Activated naive CD8-positive, alpha-beta T cell treated with anti-CD3 and anti-CD28 coated beads, Interleukin-2, amount 50 U/mL, for 24 hours (primary cell): ENCODE measurements at places on chromosomes 13 and 19.

DNA sequence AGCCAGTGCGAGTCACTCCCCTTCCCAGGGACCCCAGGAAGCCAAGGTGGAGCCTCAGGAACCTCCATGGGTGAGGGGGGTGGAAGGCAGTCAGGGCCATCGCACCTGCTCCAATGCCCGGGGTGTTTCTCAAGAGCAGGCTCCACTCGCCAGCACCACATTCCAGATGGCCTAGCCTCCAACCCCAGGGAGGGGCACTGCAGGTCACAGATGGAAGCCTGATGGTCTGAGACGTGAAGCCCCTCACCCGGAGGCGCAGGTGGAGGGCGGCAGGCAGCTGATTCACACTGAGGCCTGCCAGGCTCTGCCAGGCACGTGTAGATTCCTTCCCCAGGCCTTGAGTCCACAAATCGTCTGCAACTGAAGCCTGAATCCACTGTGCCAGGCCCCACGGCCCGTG lies 23.0 kb upstream of the ISYNA1 start:
- H3K27me3 ChIP-seq = no peaks in the 10 kb centered on the region
- no peak for DNase-seq

- H3K27me3 ChIP-seq = peaks cover 18% of the 10 kb centered on the region
- H3K4me3 ChIP-seq = no peak overlapping the region
- no peaks in the 10 kb centered on the region for H3K36me3 ChIP-seq
- H3K27ac ChIP-seq = no peak overlapping the region
Observed at GRCh38 chr19:8935460-8935859, 74.7 kb downstream of the MUC16 start.

- H3K27ac ChIP-seq = no peak overlapping the region
- H3K36me3 ChIP-seq = no peaks in the 10 kb centered on the region
- no peaks in the 10 kb centered on the region for H3K4me1 ChIP-seq
- H3K4me3 ChIP-seq = no peak overlapping the region
Observed at GRCh38 chr19:23160766-23161165, 43.9 kb downstream of the ZNF730 start.

GRCh38 chr13:52994865-52995264 lies 33.7 kb upstream of the OLFM4 start:
- H3K4me1 ChIP-seq = peaks cover 3% of the 10 kb centered on the region
- no peak for DNase-seq
- no peaks in the 10 kb centered on the region for H3K36me3 ChIP-seq
- H3K4me3 ChIP-seq = no peak overlapping the region
- H3K27me3 ChIP-seq = peaks cover 3% of the 10 kb centered on the region

DNA sequence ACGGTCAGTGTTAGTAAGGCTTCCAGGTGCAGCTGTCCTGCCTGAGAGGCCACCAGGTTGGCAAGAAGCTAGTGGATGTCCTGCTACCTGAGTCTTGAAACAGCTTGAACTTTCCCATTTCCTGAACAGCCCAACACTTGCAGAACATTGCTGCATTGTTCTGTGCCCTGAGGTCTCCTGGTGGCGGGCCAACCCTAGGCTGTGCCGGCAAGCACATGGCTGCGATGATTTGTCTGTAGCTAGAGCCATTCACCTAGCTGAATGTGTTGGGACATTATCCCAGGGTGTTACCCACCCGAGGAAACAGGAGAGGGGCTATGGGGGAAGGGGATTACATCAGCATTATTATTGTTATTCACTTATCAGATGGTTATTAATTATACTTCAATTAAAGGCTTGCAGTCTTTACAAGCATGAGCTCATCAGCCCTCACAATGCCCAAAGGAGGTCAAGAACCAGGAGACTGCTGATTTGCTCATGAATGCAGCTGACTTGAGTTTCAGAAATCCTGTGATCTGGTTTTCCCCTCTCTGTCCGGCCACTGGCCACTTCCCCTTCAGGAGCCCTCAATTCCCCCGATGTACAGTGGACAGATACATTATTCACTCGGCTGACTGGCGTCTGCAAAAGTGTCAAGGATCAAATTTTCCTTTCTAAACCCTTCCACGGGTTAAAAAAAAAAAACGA lies 187.6 kb upstream of the TSC22D1 start:
- H3K36me3 ChIP-seq = no peaks in the 10 kb centered on the region
- H3K27ac ChIP-seq = no peak overlapping the region
- peaks cover 4% of the 10 kb centered on the region for H3K27me3 ChIP-seq

GRCh38 chr13:42078128-42078808 lies 29.8 kb downstream of the DGKH start:
- DNase-seq = no peak
- no peak overlapping the region for H3K4me3 ChIP-seq
- peaks cover 4% of the 10 kb centered on the region for H3K36me3 ChIP-seq

DNA sequence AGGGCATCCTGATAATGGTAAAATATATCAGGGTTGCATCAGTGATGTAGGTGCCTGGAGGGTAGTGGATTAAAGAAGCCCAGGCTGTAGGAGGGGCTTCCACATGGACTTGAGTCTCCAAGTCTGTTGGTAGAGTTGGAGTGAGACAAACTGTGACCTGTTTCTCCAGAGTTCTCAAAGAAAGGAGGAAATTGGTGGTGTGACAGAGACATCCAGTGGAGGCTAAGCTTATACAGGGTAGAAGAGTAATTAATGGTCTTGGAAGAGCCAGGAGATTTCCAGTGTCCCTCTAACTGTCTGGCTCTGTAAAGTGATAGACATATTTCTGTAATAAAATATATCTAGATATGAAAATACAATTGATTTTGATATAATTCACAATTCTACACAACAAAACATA lies 61.1 kb downstream of the GPC5 start:
- no peak overlapping the region for H3K27ac ChIP-seq
- H3K4me3 ChIP-seq = no peak overlapping the region
- H3K36me3 ChIP-seq = no peaks in the 10 kb centered on the region
- no peak for DNase-seq

- peaks cover 3% of the 10 kb centered on the region for H3K36me3 ChIP-seq
- peaks cover 4% of the 10 kb centered on the region for H3K4me1 ChIP-seq
- peaks cover 24% of the 10 kb centered on the region for H3K27me3 ChIP-seq
Observed at GRCh38 chr19:2719920-2720776, 1.0 kb downstream of the DIRAS1 start.

- H3K27ac ChIP-seq = no peak overlapping the region
- H3K36me3 ChIP-seq = no peaks in the 10 kb centered on the region
- no peak for DNase-seq
- no peak overlapping the region for H3K4me3 ChIP-seq
- no peaks in the 10 kb centered on the region for H3K4me1 ChIP-seq
Observed at GRCh38 chr13:42735010-42735409, 46.4 kb upstream of the FAM216B start.

- H3K27ac ChIP-seq = peak overlapping the region; percentile 16
- peak overlapping the region; percentile 92 for H3K4me3 ChIP-seq
- H3K36me3 ChIP-seq = peaks cover 14% of the 10 kb centered on the region
- DNase-seq = no peak
- H3K4me1 ChIP-seq = peaks cover 50% of the 10 kb centered on the region
- H3K27me3 ChIP-seq = no peaks in the 10 kb centered on the region
Observed at GRCh38 chr19:16073988-16074387, 2.3 kb upstream of the TPM4 start.

GRCh38 chr19:40611096-40611495 lies 9.9 kb downstream of the LTBP4 start:
- H3K27ac ChIP-seq = peak overlapping the region; percentile 94
- H3K4me1 ChIP-seq = peaks cover 59% of the 10 kb centered on the region
- H3K4me3 ChIP-seq = peak overlapping the region; percentile 82
- H3K27me3 ChIP-seq = no peaks in the 10 kb centered on the region
- H3K36me3 ChIP-seq = peaks cover 5% of the 10 kb centered on the region
- DNase-seq = no peak

- H3K27me3 ChIP-seq = peaks cover 21% of the 10 kb centered on the region
- DNase-seq = peak; percentile 66
- peak within 1 kb of the TSS; percentile 52 for H3K27ac ChIP-seq
- peaks cover 23% of the 10 kb centered on the region for H3K4me1 ChIP-seq
- H3K4me3 ChIP-seq = peak within 1 kb of the TSS; percentile 60
- H3K36me3 ChIP-seq = peaks cover 18% of the 10 kb centered on the region
Observed at GRCh38 chr19:49690656-49691242, at the start of gene CPT1C. TSS of gene CPT1C (plus strand) at chr19:49691116. CDS start at chr19:49692253, 1,137 bp downstream.

DNA sequence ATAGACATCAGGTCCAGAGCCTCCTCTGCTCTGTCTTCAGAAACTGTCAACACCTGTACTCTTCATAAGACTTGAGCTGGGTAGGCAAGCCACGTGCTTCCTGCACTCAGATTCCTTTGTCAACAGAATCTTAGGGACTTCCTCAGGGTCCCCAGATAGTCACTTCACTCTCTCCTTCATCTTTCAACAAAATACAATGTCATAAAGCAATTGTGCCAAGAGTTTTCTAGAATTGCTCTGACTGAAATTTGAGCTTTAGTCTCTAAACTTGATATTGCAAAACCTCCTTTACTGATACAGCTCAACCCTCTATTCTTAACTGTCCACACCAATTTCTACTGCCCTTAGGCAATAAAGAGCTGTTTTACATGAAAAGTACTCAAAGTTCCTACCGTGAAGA lies 179.9 kb downstream of the IRS2 start:
- H3K4me1 ChIP-seq = no peaks in the 10 kb centered on the region
- H3K27me3 ChIP-seq = no peaks in the 10 kb centered on the region
- no peak overlapping the region for H3K27ac ChIP-seq

DNA sequence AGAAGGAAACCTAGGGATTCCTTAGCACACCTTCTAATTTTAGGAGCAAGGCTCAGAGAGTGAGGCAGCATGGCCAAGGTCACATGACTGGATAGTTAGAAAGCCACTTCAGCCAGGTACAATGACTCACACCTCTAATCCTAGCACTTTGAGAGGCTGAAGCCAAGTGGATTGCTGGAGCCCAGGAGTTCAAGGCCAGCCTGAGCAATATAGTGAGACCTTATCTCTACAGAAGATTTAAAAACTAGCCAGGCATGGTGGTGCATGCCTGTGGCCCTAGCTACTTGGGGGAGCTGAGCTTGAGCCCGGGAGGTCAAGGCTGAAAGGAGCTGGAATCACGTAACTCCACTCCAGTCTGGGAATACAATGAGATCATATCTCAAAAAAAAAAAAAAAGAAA lies 69.2 kb downstream of the TEX26 start:
- H3K27ac ChIP-seq = no peak overlapping the region
- peaks cover 28% of the 10 kb centered on the region for H3K27me3 ChIP-seq
- DNase-seq = no peak
- no peaks in the 10 kb centered on the region for H3K36me3 ChIP-seq
- H3K4me3 ChIP-seq = no peak overlapping the region
- no peaks in the 10 kb centered on the region for H3K4me1 ChIP-seq

- no peak for DNase-seq
- no peaks in the 10 kb centered on the region for H3K36me3 ChIP-seq
- H3K4me3 ChIP-seq = no peak overlapping the region
- no peaks in the 10 kb centered on the region for H3K27me3 ChIP-seq
- H3K27ac ChIP-seq = no peak overlapping the region
Observed at GRCh38 chr19:2527171-2527570, 51.2 kb downstream of the GADD45B start.

DNA sequence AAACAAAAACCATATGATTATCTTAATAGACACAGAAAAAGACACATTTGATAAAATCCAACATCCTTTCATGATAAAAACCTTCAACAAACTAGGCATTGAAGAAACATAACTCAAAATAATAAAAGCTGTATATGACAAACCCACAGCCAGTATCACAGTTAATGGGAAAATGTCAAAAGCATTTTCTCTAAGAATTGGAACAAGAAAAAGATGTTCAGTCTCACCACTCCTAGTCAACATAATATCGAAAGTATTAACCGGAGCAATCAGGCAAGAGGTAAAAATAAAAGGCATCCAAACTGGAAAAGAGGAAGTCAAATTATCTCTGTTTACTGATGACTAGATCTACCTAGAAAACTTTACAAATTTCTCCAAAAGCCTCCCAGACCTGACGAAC lies 684.2 kb upstream of the SPRY2 start:
- no peak for DNase-seq
- H3K27ac ChIP-seq = no peak overlapping the region
- H3K4me1 ChIP-seq = no peaks in the 10 kb centered on the region
- H3K27me3 ChIP-seq = no peaks in the 10 kb centered on the region
- no peak overlapping the region for H3K4me3 ChIP-seq

- no peak for DNase-seq
- peak overlapping the region; percentile 71 for H3K4me3 ChIP-seq
- peaks cover 3% of the 10 kb centered on the region for H3K27me3 ChIP-seq
- H3K36me3 ChIP-seq = peaks cover 34% of the 10 kb centered on the region
- H3K4me1 ChIP-seq = peaks cover 42% of the 10 kb centered on the region
Observed at GRCh38 chr13:108213946-108214345, 1.4 kb downstream of the LIG4 start.

DNA sequence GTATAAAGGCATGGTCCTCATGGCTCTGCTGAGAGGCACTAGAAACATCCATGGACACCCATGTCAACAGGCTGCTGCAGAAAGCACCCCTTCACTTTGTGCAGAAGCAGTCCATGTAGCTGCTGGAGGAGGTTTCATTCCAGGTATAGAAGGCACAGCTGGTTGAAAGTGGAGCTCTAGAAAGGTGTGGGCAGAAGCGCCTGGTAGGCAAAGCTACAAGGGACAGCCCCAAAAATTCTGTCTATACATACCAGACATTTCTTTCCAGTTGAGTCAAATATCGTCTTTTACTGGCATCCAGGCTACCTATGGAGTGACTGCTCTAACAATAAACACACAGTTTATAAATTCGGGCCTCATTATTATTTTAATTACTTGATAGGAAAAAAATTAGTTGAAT lies 129.3 kb downstream of the ENOX1 start:
- peaks cover 2% of the 10 kb centered on the region for H3K27me3 ChIP-seq
- H3K4me3 ChIP-seq = no peak overlapping the region
- no peaks in the 10 kb centered on the region for H3K36me3 ChIP-seq
- H3K27ac ChIP-seq = no peak overlapping the region

- H3K27me3 ChIP-seq = no peaks in the 10 kb centered on the region
- peak overlapping the region; percentile 37 for H3K4me3 ChIP-seq
- peaks cover 60% of the 10 kb centered on the region for H3K4me1 ChIP-seq
- peak; percentile 48 for DNase-seq
- peak overlapping the region; percentile 76 for H3K27ac ChIP-seq
- H3K36me3 ChIP-seq = peaks cover 33% of the 10 kb centered on the region
Observed at GRCh38 chr19:45515081-45515624, 7.9 kb downstream of the VASP start.

DNA sequence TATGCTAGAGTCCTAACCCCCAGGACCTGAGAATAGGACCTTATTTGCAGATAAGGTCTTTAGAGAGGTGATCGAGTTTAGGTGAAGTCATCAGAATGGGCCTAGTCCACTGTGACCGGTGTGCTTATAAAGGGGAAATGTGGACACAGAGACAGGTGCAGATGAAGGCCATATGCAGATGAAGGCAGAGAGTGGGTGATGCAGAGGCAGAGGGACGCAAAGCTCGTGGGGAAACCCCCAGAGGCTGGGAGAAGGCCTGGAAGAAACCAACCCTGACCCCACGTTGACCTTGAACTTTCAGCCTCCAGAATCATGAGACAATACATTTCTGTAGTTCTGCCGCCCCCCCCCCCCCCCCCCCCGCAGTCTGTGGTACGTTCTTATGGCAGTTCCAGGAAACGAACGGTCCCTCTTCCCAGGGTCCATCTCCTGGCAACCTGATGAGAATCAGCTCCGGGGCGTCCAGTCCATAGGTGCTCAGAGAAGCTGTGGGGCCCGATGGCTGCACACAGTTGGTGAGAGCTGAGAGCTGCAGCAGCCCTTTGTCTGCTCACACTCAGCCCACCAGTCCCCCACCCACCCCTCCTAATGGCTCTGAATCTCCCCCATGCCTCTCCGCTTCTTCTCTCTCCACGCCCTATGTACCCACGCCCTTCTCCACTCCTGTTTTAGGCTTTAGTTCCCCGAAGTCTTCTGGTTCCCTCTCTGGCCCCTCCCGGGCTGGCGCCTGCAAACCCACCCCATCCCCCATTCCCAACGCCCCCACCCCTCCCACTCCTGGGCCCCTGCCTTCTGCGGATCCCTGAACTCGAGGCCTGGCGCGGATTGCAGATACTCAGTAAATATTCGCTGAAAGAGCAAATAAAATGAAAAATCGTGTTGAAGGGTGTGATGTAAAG lies 218.3 kb upstream of the MAB21L1 start:
- DNase-seq = no peak
- no peaks in the 10 kb centered on the region for H3K27me3 ChIP-seq
